CD8-positive, alpha-beta T cell (primary cell): ENCODE measurements at places on chromosomes 2 and 18. TPM values are rescaled to one million over a fixed set of nuclear protein-coding genes. Genes with fewer than 3 reads are reported as not detected.
A peak's percentile ranks its signal among the peaks of the same experiment; 100 is the strongest.

Gene NCKAP5
- total RNA-seq: not detected

Gene NHEJ1
- total RNA-seq: 7.2 TPM

Gene PROM2
- total RNA-seq: 0.11 TPM

Gene NEU2
- not detected for total RNA-seq

Gene COL5A2
- total RNA-seq: 0.39 TPM

Gene RGPD4
- 0.42 TPM for total RNA-seq

Gene NPC1
- total RNA-seq: 38.9 TPM

GRCh38 chr2:46716927-46717326, 198.7 kb downstream of the MCFD2 start:
- DNase-seq: no peak

DNA sequence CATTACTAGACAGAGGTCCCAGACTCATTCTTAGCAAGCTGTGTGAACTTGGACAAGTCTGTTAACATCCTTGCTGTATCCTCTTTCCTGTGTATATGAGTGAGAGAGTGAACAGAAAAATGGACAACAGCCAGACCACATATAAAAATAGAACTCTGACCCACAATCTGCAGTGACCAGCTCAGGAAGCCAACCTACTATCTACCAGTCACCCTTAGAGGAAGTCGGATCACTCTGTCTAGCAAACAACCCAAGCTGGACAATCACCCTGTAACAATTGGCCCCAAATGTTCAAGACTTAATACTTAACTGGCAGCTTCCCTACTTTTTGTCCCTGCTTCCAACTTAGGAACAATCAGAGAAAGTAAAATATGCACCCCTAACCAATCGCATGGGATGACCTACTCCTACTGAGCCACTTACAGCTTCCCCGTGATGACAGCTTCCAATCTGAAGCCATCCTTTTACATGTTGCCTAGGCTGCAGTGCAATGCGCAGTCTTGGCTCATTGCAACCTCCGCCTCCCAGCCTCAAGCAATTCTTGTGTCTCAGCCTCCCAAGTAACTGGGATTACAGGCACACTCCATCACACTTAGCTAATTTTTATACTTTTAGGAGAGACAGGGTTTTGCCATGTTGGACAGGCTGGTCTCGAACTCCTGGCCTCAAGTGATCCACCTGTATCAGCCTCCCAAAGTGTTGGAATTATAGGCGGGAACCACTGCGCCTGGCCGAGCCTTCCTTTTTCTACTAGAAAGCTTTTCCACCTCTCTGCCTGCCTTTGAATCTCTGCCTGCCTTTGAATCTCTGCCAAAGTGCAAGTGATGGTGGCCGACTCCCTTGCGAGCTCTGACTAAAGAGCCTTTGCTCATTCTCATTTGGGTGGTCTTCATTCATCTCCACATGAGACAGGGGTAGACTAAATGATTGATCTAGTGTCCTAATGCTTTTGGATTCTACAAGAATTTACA, 158.3 kb upstream of the NDUFV2 start:
- DNase-seq: no peak

DNA sequence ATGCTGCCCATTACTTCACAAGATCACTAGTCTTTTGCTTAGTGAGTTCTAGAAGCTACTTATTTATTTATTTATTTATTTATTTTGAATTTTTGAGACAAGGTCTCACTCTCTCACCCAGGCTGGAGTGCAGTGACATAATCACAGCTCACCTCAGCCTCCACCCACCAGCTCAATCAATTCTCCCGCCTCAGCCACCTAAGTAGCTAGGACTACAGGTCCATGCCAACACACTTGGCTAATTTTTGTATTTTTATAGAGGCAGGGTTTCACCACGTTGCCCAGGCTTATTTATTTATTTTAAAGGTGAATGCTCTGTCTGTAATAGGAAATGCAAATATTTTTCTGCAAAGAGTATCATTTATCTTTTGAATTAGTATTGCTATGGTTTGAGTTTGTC, 67.7 kb downstream of the ATAD2B start:
- DNase-seq: no peak

DNA sequence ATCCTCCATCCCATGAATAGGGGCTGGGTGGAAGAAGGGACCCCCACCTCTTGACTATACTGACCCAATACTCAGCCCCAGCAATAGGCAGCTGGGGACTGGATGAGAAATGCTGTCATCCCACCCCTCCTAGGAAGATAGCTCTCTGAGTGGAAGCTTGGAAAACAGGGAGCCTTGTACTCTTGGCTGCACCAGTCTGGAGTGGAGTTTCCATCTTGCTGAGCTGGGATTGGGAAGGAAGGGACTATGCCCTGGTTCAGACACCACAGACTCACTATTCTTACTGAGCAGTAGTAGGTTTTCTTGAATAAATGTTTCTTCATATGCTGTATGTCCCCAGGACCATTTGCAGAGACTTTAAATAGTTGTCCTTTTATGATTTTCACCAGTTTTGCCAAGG, 7.4 kb downstream of the DCAF17 start:
- DNase-seq: no peak

DNA sequence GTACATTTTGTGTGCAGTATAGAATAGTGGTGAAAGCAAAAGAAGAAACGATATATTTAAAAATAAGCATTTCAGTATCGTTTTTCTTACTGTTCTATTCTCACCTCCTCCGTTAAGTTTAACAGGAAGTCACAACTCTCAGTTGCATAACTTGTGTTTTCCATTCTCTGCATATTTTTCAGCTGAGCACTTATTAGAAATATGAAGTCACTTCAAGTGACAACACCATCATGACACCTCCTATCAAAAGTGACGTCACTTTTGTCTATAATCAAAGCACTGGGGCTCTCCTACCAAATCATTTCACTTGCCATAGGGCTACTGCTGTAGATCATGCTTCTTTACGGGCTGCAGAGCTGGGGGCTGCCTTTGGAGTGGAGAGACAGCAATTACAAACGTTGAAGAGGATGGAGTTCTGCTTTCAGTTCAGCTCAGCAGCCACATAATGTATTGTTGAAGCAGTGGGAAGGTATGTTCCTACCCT, 36.3 kb downstream of the STAT4 start:
- peak; percentile 25 for DNase-seq

DNA sequence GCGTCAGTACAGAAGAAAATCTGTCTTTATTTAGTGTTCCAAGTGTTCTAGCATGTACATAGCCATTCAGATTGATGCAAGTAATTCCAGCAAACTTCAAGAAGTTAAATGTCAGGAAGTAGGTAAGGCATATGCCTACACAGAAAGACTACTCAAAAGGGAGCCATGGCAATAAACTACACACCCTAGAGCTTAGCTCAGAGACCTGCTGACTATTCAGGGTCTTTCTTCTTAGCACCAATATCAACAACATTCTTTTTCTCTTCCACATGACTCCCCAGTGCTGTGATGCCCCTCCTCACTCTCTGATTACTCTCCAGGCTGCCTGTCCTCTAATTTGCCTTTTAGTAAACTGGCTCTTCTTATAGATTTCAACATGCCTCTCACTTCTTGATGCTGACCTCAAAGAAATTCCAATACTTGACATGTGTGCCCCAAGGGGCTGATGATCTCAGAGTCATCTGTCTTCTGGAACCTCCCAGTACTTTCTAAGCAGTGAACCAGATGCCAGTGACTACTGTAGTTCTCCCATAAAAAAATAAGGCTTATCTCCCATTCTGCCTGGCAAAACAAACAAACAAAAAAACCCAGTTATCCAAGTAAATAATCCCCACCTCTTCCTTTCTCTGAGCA, 909.2 kb upstream of the FANCL start:
- DNase-seq: no peak

- no peak for DNase-seq
Observed at GRCh38 chr2:206424134-206424533, 19.2 kb upstream of the ADAM23 start.

- no peak for DNase-seq
Observed at GRCh38 chr2:188332619-188333018, 40.9 kb downstream of the GULP1 start.

DNA sequence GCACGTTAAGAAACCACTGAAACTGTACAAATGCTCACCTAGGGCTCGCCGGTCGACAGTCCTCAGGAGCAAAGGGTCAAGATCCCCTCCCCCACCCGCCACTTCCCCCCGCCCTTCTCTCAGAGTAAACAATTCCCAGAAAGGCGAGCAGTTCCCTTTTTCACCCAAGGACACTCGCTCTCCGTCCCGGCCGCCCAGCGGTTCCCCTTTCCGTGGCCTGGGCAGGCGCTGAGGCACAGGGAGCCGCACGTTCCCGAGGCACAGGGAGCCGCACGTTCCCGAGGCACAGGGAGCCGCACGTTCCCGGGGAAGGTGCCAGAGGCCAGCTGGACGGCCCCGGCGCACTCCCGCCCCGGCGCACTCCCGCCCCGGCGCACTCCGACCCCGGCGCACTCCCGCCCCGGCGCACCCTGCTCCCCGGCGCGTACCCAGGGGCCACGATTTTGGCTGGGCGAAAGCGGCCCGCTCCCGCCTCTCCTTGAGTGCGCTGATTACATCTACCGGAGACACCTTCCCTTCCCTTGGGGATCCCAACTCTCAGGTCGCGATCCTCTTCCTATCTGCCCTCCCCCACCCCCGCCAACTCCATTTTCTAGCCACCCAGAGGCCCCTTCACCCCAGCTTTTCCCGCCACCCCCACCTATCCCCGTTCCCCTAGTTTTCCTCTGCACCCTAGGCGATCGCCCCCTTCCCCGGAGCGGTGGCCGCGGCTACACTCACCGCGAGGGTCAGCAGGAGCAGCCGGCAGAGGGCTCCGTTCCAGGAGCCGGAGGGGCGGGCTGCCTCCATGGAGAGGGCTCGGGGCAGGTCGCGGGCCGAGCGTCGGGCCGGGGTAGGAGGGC, 817 bp downstream of the DSC2 start:
- DNase-seq: no peak

GRCh38 chr2:181948227-181948626, 37.4 kb upstream of the PPP1R1C start:
- no peak for DNase-seq
